ENCODE measurements at places on chromosomes 1 and 21. TPM values are rescaled to one million over a fixed set of nuclear protein-coding genes. Genes with fewer than 3 reads are reported as not detected.

CHD5 gene
- total RNA-seq, result 0.13 TPM

CLCNKB gene
- 0.05 TPM for total RNA-seq

DNA sequence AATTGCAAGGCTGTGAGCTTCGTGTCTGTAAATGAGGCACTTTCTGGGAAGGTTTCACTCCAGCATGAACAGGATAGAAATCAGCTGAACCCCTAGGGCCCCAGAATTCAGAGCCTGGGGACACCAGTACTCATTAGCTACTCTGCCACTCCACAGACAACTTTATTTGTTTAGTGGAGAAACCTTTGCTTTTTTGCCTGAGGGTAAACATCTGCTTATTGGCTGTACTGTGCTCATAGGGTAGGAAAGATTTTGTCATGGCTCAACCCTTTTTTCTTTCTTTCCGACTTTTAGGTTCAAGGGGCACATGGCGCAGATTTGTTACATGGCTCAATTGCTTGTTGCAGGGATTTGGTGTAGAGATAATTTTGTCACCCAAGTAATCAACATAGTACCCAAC, 138.4 kb upstream of the BACE2 start:
- DNase-seq, result no peak

- peak; percentile 74 for DNase-seq
Observed at GRCh38 chr1:93447481-93448291, at the start of gene FNBP1L. Gene FNBP1L, plus strand, starts transcription at chr1:93448118. Its CDS starts 164 bp downstream, at chr1:93448282.

DNA sequence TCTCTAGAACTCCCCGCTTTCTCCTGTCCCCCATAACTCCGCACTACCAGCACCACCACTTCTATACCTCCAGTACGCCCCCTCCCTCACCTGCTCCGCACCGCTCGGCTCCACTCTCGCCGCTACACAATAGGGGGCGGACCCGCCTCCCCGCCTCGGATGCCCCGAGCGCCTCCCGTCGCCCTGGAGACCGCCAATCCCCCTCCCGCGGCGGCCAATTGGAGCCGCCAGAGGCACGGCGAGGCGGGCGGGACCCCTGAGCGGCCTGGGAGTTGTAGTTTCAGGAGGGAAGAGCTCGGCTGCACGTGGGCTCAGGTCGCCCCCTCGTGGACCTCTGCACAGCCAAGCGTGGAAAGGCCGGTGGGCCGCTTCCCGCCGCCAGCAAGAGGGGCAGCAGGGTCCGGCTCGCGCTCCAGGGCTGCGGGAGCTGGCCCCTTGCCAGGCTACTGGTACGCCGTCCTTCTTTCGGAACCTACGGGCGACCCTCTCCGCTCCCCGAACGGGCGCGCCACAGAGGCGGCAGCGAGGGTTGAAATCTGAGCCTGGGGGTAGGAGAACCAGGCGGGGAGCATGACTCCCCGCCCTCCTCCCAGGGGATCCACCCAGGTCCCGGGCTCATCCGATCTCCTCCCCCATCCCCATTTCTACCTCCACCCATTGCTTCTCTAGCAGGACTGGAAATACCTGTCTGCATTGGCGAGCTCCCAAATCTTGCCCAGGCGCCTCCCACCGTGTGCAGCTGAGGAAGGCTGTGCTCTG, at the start of gene IGSF9:
IGSF9 (minus strand) TSS at position 131 of the 759 bp plus-strand sequence. CDS start 2,159 bp downstream, outside the sequence.
- DNase-seq, result peak; percentile 37

SLC35F3 gene
- total RNA-seq, result 0.03 TPM

GRCh38 chr1:73910466-73910865, 287.5 kb downstream of the LRRIQ3 start:
- peak; percentile 37 for DNase-seq

FAM3B gene
- total RNA-seq, result not detected

- no peak for DNase-seq
Observed at GRCh38 chr1:200338451-200338850, 71.4 kb downstream of the ZNF281 start.

GRCh38 chr1:245893025-245893424, 614.1 kb downstream of the SMYD3 start:
- no peak for DNase-seq

- DNase-seq, result no peak
Observed at GRCh38 chr1:182050481-182051448, 10.7 kb downstream of the ZNF648 start.

GRCh38 chr1:41607808-41608207, 123.3 kb upstream of the EDN2 start:
- DNase-seq, result no peak

GRCh38 chr1:53051676-53052075, 10.3 kb upstream of the PODN start:
- no peak for DNase-seq

AGMAT gene
- total RNA-seq, result not detected

- DNase-seq, result no peak
Observed at GRCh38 chr1:228037401-228038386, 30.9 kb downstream of the WNT3A start.

IL22RA1 gene
- 0.77 TPM for total RNA-seq

DNA sequence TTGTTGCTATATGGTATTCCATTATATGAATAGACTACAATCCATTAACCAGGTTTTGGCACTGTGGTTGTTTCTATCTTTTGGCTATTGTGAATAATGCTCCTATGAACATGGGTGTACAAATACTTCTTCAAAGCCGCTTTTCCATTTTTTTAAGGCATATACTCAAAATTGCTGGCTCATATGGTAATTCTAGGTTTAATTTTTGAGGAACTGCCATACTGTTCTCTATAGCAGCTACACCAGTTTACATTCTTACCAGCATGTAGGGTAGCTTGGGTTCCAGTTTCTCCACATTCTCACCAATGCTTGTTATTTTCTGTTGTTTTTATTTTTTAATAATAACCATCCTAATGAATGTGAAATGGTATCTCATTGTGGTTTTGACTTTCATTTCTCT, 19.9 kb upstream of the AGO1 start:
- DNase-seq, result no peak

- DNase-seq, result no peak
Observed at GRCh38 chr21:46551636-46552241, 53.1 kb downstream of the S100B start.

- DNase-seq, result no peak
Observed at GRCh38 chr1:212567638-212568037, 40.9 kb upstream of the ATF3 start.

DNA sequence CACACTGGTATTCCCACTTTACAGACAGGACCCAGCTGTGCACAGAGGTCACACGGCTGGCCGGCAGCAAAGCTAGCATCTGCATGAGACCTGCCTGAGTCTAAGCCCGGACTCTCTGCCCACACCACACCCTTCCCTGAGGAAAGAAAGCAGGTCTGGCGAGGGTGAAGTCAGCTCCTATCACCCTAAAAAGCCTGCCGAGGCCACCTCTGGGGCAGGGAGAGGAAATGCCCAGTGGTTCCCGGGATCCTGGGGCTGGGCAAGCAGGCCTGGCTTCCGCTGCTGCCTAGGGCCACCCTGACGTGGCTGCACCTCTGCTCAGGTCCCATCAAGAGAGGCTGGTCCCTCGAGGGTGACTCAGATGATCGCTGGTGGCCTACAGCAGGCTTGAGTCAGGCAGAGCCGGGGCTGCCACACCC, 42.2 kb downstream of the RAP1GAP start:
- no peak for DNase-seq

- DNase-seq, result no peak
Observed at GRCh38 chr1:178004926-178005391, 35.1 kb upstream of the SEC16B start.

GRCh38 chr1:109160071-109160840, 46.3 kb downstream of the ELAPOR1 start:
- DNase-seq, result no peak

DNA sequence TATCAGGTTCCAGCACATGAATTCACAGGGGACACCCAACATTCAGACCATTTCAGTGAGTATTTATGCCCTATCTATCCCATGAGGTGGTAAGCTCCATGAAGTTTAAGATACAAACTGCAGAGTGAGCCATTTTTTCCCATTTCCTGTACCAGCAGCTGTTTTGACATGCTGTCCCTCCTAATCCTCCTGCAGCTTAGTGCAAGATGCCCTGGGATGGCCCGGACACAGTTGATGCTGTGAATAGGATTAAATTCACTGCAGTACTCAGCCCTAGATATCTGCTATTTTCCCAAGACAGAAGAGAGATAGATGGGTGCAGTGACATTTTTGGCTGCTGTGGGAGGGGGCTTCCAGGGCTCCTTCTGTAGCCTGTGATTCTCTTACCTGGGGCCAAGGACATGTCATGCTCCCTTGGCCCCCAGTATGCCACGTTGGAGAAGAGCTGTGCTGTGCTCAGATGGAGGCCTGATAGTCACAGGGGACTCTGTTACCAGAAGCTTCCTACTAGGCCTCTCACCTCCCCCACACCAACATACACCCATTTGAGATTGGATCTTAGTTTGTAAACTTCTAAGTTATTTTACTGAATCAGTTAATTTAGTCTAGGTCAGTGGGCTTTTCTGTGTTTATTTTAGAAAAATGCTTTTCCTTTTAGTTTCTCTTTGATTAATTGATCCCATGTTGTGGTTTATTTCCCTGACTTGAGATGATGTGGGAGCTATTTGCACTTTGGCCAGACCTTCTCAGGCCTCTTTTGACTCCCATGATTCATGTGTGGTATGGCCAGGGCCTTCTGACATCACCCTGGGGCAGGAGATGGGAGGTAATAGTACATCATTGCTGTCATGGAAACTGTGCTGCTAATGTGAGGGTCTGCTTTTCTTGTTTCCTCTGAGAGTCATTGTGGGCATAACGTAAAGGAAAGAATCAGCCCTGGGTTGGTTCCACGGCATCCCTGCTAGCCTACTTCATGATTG, 92.6 kb downstream of the ST3GAL3 start:
- DNase-seq, result no peak

DNA sequence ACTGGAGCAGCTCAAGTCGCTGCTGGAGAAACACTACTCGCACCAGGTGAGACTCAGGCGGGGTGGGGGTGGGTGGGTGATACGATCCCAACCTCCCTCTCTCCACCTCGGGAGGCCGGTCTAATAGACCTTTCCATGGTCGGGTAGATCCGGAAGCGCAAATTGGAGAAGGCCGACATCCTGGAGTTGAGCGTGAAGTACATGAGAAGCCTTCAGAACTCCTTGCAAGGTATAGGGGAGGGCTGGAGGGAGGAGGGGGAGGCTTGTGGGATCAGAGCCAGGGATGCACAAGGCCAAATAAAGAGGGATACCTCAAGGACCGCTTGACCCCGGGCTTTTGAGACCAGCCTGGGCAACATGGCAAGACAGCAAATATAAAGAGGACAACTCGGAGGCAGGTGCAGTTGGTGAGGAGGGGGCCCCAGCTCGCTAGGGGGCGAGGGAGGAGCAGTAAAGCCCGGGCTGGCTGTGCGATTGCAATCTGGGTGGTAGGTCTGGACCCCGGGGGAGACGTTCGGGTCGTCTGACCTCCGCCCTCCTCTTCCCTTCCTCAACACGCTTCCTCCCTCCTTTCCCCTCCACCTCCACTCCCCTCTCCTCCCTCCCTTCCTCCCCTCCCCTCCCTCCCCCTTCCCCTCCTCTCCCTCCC, 546 bp downstream of the HES3 start:
- DNase-seq, result no peak

RALGPS2 gene
- 14.7 TPM for total RNA-seq

GRCh38 chr1:210218047-210218446, 14.5 kb upstream of the SERTAD4 start:
- no peak for DNase-seq

DNA sequence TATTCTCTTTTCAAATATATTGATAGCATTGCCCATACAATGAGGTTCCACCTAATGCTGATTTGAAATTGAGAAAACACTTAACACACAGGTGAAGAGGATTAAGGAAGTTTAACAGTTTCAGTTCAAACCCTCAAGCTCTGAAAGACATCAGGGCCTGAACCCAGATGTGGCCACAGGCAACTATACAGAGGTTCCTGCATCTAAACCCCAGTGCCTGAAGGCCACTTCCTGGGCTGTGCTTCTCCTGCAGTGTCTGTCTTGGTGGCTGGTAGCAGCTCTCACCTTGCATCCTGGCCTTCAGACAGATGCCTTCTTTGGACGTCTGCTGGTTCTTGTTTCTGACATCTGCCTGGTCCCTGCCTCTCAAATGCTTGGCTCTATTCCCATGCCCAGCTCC, 25.1 kb upstream of the NGF start:
- no peak for DNase-seq

DNA sequence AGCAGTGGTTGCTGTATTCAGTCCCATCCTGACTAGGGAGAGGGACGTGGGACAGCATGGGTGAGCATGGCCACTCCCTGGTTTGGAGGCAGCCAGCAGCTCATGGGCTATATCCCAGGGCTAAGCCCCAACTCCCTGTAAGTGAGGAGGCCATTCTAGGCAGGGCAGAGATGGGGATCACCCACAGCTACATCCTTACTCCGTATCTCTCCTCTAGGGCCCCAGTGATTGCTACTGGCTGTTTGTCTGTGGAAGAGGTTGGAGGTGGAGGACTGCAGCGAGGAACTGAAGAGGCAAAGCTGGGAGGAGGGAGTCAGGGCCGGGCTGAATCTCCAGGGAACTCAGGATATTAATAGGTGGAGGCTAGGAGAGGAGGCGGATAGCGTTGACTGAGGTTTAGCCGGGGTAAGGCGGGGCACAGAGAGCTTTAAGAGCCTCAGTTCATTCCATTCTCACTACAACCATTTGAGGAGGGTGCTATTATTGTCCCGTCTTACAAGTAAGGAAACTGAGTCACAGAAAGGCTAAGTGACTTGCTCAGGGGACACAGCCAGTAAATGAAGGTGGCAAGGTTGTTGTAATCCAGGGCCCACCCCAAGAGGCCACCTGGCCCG, 6.8 kb downstream of the OLIG2 start:
- DNase-seq, result no peak

- DNase-seq, result peak; percentile 65
Observed at GRCh38 chr21:33412832-33413519, 9.8 kb downstream of the IFNGR2 start.

DNA sequence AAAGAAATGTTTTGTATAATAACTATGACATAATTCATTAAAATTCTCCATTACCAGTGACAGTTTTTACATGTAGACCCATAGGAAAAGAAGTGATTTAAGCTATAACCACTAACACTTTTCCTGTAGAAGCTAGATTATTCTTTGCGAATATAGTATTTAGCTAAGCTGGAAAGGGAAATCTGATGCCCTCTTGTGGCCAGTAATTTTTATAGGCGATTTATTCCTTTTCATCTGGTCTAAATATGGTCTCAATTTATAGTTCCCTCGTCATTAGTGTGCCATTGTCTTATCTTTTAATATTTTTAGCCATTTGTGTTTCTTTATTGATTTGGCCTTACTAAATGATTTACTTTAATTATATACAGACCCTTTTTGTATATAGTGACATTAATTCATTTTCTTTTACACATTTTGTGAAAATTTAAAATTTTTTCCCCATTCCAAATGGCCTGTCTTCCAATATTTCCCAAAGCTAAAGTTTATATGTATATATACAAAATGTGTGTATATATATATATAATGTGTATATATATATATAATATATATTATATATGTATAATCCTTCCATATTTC, 26.7 kb downstream of the BTG3 start:
- peak; percentile 68 for DNase-seq

TMPRSS3 gene
- total RNA-seq, result 0.34 TPM

FAM177B gene
- not detected for total RNA-seq

- DNase-seq, result peak; percentile 52
Observed at GRCh38 chr1:21573971-21574465, 64.8 kb downstream of the ALPL start.

OPRD1 gene
- not detected for total RNA-seq

RGS18 gene
- not detected for total RNA-seq

Data from SK-MEL-5 (cell line).